ENCODE measurements at places on chromosomes 13 and 19.

GRCh38 chr19:38162094-38162493 is 61.9 kb downstream of the DPF1 start:
- DNase-seq, result no peak

- no peak for DNase-seq
These were observed 19.6 kb upstream of the QTRT1 start for GRCh38 chr19:10681658-10682057.

DNA sequence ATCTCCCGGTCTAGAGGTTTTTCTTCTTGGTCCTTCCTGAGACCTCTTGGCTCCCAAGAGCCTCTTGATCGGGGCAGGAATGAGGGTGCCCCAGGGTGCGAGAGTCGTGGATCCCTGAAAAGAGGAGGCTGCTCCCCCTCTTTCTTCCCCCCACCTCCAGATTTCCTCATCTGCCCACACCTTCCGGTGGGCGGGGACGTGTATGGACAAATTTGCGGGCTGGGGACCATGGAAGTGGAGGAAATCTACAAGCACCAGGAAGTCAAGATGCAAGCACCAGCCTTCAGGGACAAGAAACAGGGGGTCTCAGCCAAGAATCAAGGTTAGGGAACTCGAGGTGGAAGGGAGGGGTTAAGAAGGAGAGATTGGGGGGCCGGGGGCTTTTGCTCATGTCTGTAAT is at the start of gene MCEMP1:
Gene MCEMP1, plus strand, starts transcription at position 237 of the 400 bp plus-strand sequence. Its CDS starts 31 bp downstream, at position 268.
- no peak for DNase-seq

DNA sequence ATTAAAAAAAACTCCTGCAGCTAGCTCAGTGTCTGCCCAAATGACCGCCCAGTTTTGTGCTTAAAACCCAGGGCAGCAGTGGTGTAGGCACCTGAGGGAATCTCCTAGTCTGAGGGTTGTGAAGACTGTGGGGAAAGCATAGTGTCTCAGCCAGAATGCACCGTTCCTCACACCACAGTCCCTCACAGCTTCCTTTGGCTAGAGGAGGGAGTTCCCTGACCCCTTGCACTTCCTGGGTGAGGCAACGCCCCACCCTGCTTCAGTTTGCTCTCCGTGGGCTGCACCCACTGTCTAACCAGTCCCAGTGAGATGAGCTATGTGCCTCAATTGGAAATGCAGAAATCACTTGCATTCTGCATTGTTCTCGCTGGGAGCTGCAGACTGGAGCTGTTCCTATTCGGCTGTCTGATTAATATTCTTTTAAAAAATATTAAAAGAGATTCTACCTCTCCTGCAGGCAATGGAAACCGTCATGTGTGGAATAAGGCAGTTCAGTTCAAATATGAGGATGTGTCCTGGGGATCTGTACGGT is 645.7 kb downstream of the FGF9 start:
- DNase-seq, result no peak

DNA sequence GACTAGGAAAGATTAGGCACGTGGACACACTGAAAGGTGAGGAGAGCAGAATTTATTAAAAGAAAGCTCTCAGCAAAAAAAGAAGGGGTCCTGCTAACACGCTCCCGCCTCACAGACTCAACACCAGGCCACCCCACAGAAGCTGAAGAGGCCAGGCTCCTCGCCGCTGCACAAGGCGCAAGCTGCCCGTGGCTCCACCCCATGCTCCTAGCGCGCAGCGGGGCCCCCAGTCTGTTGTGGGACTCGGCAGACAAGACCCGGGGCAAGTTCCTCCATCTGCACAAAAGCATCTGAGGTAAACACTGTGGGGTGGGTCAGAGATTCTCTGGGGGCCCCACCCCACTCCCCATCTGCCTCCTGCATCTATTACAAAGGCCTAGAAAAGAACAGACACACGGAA is 1462.4 kb downstream of the EFNB2 start:
- no peak for DNase-seq

GRCh38 chr13:22229916-22230315 is 559.0 kb downstream of the FGF9 start:
- no peak for DNase-seq

- DNase-seq, result no peak
These were observed 76.2 kb upstream of the TNFSF11 start for GRCh38 chr13:42497798-42498197.

DNA sequence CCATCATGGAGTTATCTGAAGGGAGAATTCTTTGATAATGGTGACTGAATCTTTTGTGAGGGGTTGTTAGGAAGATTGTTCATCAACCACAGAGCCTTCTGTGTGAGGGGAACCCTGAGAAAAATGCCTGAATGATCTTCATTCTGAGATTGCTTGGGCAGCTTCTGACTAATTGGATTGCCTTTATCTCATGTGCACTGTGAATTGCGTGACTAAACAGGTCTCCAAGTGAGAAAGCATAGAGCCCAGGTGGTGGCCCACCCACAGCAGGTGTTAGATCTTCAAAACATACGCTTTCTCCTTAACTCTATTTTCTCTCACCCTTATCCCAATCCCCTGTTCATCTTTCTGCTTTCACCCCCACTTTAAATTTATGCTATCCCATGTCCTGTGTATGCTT is 58.3 kb downstream of the DOCK9 start:
- DNase-seq, result no peak

DNA sequence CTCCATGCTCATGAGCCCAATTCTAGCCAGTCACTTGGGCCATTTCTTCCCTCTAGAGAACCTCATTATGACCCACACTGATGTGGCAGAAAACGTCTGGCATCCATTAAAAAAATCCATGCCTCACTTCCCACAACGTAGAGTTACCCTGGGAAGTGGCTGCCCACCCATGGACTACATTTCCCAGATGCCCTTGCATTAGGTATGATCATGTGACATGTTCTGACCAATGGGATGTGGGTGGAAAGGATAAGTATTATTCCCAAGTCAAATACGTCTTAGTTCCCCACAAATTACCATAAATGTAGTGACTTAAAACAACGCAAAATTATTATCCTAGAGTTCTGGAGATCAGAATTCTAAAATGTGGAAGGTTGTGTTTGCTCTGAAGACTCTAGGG is 47.9 kb upstream of the ZNRF4 start:
- no peak for DNase-seq

DNA sequence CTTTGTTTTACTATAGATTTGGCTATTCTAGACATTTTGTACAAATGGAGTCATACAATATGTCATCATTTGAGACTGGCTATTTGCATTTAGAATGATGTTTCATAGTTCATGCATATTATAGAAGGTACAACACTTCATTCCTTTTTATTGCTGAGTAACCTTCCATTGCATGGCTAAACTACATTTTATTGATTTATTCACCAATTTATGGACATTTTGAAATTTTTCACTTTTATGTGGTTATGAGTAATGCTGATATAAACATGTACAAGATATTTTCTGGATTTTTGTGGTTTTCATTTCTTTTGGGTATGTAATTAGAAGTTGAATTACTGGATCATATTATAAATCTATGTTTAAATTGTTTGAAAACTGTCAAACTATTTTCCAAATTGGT is 710.3 kb upstream of the SLITRK5 start:
- no peak for DNase-seq

DNA sequence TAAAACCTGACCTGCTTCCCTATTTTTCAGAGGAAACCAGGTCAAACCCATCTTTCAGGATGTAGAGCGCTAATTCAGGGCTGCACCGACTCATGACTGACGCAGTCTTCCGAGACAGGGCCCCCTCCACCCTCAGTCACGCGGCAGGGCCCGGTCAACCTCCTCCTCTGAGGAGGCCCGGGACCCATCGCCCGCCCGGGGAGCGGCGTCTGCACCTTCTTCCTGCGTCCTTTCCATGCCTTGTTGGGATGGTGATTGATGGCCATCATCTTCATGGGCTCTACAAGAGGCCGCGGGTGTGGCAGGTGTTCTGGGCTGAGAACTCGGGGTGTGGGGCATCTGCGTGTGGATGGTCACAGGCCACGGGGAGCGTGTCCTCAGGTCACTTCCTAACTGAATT is 26.0 kb downstream of the GRTP1 start:
- DNase-seq, result no peak

DNA sequence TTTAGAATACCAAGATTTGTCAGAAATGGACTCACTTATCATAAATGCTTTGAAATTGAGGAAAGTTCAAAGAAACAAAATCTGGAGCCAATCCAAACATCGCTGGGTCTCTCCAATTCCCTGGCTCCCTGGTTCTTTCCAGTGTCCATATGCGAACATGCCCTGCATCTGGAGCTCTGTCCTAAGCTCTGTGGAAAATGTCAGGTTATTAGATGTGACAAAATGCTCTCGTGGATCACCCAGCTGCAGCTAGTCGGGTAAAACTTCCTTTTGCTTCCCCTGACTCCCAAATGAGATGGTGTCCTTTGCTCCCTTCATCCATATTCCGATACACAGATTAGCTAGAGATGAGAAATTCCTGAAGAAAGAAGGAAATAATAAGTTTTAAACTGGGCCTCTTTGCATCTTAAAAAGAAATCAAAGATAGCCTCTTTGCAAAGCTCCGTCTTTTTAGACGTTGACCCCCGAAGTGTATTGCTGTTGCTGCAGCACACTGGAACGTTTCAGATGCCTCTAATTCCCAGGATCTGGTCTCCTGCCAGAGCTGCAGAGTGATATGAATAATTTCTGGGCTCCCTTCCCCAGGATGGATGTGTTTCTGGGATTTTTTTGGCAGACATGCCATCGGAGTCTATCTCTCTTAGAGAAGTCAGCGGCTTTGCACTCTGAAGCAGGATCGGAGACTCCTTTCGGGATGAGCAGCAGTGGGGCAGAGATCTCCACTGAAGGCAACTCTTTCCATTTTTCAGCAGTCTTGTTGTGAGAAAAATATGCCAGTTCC is 102.9 kb downstream of the TEX26 start:
- DNase-seq, result no peak

DNA sequence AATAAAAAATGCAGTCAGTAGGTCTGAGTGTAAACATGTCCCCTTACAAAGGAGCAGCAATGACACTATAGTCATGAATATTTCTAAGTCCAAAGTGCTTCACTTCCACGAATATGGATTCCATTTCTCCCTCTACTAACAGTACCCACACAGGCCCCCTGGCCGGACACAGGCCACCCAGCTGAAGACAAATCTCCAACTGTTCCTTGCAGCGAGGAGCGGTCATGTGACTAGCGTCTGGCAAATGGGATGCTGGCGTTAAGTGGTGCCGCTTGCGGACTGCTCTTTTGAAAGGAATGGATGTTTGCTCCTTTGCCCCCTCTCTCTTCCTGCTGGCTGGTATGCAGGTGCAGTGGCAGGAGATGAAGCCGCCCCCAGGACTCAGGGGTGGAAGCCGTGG is 16.2 kb downstream of the PPP1R12C start:
- no peak for DNase-seq
